A549 treated with Hydrocortisone at 1 μM for 4 hours (cell line): ENCODE measurements at places on chromosomes 5 and 9. TPM values are rescaled to one million over a fixed set of nuclear protein-coding genes. Genes with fewer than 3 reads are reported as not detected.

Gene MTREX
- total RNA-seq: 29.1 to 61.5 TPM (median 34.0 TPM) in 5 replicates

Gene TMEM252
- not detected in 5 replicates for total RNA-seq

Gene OR1J2
- not detected in 5 replicates for total RNA-seq

Gene FOXD1
- total RNA-seq: 12.8 to 18.0 TPM (median 17.0 TPM) in 5 replicates

Gene COQ4
- total RNA-seq: 46.0 to 60.9 TPM (median 56.5 TPM) in 5 replicates

Gene CRHBP
- total RNA-seq: 0.16 to 0.38 TPM (median 0.32 TPM) in 3 of 5 replicates, not detected in the others

Gene SLC25A2
- not detected in 5 replicates for total RNA-seq

Gene KIAA0825
- 0.39 to 0.55 TPM (median 0.46 TPM) in 5 replicates for total RNA-seq

Gene PRELID2
- 6.9 to 11.1 TPM (median 8.7 TPM) in 5 replicates for total RNA-seq
